ENCODE measurements at places on chromosomes 7 and 10.

GRCh38 chr10:5665373-5666007 lies 905 bp downstream of the ASB13 start:
- no peak for DNase-seq

DNA sequence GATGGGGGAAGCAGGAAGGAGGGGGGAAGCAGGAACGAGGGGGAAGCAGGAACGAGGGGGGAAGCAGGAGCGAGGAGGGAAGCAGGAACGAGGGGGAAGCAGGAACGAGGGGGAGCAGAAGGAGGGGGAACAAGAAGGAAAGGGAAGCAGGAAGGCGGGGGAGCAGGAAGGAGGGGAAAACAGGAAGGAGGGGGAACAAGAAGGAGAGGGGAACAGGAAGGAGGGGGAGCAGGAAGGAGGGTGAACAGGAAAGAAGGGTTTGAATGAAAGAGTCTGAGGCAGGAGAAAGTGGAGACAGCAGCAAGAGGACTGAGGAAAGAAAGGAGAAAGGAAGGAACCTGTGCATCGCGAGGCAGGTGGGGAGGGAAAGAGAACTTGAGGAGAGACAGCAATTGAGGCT lies 256.6 kb downstream of the PTEN start:
- no peak for DNase-seq

GRCh38 chr10:119118231-119118630 lies 14.3 kb downstream of the DENND10 start:
- DNase-seq: no peak

DNA sequence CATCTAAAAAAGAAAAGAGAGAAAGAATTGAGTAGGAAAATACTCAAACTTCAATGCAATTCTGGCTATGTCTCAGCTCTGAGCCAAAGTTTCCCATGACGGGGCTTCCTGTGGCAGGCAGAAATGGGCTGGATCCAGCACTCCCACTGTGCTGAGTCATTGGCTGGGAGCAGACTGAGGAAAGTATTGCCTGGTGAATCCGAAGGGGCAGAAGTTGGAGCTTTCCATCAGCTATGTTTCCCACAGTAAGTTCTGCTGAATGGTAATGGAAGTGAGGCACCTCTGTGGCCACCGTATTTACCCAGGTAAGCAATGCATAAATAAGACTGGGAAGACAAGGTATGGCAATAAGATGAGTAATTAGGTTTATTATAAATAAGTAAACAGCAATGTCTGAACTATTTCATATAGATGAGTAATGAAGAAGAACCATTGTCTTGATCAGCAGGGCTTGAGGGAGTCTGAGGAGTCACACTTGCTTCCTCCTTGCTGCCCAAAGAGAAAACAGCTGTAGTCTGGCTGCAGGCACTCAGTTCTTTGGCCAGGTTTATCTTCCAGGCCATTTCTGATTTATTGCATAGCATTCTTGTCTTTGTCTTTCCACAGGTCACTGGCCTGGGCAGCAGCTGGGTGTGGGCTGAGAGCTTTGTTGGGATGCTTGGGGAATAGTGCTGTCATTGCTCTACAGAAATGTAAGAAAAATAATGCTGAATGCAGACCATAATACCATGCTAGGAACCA lies 255.3 kb downstream of the DNAJB9 start:
- no peak for DNase-seq

DNA sequence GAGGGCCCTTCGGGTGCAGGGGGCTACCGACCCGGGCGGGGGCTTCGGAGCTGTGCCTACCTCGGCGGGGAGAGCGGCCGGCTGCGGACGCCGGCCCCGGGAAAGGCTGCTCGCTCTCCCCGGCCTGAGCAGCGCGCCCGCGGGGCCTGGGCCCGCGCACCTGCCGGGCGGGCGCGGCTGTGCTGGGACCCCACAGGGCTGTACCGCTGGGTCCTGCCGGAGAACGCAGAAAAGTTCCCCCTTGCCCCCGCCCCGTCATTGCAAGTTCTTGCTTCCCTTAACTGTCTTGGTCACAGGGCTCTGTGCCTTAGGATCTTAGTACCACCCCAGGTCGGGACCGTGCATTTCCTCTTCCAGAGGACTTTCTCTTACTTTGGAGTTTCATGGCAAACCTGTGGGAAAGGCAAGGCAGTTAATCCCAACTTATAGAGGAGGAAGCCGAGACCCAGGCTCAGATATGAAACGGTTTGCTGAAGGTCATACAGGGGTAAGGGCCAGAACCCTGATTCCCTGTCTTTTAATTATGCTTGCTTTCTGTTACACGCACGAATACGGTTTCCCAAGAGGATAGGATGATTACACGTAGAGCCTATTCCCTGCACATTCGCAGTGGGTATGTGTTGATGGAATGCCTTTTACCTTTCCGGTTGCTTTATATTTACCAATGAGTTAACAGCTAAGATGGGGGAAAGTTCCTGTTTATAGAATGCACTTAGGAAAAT lies 652 bp downstream of the PCGF5 start:
- DNase-seq: no peak

DNA sequence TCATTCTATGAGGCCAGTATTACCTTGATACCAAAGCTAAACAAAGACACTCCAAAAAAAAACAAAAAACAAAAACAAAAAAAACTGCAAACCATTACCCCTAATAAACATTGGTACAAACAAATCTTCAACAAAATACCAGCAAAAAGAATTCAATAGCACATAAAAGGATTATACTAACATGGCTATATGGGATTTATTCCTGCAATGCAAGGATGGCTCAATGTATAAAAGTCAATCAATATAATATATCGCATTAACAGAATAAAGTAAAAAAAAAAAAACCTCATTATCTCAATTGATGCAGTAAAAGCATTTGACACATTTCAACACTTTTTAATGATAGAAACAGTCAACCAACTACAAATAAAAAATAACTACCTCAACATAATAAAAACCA lies 233.3 kb upstream of the NFE2L3 start:
- DNase-seq: no peak

- no peak for DNase-seq
These were observed 8.7 kb downstream of the ATP6V0E2 start for GRCh38 chr7:149882248-149883047.
